PC-3 (cell line): ENCODE measurements at places on chromosomes 3 and 15. TPM values are rescaled to one million over a fixed set of nuclear protein-coding genes. Genes with fewer than 3 reads are reported as not detected.

Gene CATSPER2
- total RNA-seq, result 0.55 and 4.0 TPM in 2 replicates

DNA sequence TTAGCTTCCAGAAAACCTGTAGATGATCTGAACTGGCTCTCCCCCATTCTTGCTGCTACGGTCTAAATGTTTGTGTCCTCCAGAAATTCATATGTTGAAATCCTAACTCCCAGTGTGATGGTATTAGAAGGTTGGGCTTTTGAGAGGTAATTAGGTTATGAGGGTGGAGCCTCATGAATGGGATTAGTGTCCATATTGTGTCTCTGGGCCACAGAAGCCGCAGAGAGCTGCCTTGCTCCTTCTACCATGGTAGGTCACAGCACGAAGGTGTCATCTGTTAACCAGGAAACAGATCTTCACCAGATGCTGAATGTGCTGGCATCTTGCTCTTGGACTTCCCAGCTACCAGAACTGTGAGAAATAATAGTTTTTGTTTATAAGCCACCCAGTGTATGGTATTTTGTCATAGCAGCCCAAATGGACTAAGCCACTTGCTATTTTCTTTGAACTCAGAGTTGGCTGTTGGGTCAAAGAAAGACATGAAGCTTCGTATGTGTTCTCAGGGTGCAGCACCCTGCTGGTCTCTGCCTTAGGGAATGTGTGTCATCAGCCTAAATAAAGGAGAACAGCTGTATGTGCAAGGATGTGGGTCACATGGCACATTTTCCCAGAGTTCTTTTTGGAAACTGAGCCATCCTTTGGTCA lies 317.5 kb upstream of the SLCO3A1 start:
- DNase-seq, result no peak

Gene RFTN1
- total RNA-seq, result 9.7 and 12.3 TPM in 2 replicates

DNA sequence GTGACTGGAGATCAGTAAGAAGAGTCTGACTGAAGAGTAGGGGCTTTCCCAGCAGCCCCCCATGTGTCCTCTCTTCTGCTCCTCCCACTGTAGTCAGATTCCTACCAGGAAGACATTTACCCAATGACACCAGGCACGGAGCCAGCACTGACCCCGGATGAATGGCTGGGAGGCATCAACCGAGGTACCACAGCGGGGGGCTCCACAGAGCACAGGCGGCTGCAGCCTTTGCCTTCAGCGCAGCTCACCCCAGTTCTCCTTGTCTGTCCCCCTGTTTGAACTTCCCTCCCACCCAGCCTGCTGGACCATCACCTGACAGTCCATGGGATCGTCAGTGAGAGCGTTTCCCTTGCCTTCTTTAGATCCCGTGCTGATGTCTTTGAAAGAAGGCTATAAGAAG lies 101.6 kb downstream of the ANP32A start:
- DNase-seq, result no peak

- DNase-seq, result peak; percentile 83
These were observed at the start of gene NGLY1 for GRCh38 chr3:25782938-25783660. Gene NGLY1 (minus strand): TSS chr3:25783443. CDS start chr3:25783390, 53 bp downstream.

DNA sequence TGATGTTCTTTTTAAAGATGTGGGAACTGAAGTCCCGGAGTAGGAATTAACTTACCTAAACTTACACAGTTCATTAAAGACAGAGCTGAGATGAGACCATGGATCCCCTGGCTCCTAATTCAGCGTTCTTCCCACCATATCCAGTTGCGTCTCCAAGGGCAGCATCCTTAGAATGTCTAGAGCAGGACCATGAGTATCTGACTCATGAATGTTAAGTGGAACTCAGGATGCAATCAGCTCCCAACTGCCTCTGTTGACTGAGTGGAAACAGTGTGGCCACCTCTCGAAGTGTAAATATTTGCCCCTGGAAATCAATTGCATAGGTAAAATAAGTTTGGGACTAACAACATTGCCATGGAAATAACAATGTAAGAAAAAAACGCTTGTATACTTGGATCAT lies 2.5 kb downstream of the SNTN start:
- DNase-seq, result no peak

- DNase-seq, result no peak
These were observed 8.3 kb downstream of the LRRC3B start for GRCh38 chr3:26630669-26631389.

GRCh38 chr3:150762662-150763121 lies 277 bp downstream of the SIAH2 start:
- no peak for DNase-seq

DNA sequence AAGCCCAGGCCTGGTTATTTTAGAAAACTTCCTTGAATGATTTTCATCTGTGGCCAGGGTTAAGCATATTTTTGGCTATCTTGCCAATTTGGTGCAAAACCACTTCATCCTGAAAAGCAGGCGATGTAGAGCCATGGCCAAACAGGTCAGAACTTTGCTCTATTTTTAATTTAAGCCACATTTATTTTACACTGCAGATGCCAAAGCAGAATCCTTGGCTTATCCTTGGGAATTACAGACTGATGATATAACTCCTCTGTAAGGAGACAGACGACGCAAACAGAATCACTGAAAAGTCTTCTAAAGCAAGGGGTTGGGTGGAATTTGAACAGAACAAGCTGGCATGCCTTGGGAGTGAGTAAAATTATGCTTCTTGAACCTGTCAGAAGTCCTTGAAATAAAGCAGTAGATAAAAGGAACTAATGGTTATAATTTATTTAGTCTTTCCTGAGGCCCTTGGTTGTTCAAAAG lies 121.9 kb downstream of the CHST2 start:
- DNase-seq, result no peak

DNA sequence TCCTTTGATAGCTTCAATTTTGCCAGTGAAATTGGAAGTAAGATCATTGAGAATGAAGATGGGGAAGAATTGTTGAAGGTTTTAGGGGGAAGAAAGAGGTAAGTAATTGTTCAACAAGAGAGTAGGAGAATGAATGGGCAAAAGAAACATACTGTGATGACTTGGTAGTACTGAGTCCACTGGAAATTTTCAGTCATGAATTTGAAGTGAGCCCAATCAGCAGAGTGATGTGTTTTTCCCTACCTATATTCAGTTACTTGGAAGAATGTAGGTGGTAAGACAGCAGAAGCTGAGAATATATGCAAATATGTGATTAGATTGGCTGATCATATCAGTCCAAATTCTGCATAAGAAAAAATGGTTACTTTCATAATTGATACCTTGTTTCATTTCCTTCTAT lies 569.6 kb downstream of the AGBL1 start:
- DNase-seq, result no peak

DNA sequence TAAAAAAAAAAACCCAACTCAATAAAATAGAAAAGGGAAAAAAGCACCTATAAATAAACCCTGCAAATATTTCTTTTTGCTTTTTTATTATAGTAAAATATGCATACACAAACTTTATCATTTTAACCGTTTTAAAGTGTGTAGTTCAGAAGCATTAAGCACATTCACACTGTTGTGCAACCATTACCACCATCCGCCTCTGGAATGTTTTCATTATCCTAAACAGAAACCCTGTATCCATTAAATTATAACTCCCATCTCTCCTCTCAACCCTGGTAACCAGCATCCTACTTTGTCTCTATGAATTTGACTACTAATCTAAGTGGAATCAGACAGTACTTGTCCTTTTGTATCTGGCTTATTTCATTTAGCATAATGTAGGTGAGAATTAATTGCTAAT lies 15.0 kb downstream of the CDCP1 start:
- DNase-seq, result no peak

DNA sequence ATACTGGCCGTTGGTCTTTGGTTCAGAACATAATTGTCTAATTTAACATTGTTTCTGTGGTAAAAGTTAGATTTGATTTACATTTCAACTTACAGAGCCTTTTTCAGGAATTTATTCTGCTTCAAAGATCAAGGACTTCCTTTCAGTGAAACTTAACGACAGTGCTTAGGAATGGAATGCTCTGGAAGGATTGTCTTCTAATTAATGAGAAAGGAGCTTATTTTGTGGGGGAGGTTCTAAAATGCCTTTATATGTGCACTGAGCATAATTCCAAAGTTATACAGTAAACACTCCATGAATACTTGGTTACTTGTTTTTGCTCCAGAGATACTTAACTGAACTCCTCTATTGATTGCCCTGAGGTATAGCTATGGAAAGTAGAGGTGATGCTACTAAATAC lies 75.7 kb downstream of the CACNA1D start:
- no peak for DNase-seq

Gene INSYN1
- total RNA-seq, result not detected in 2 replicates

DNA sequence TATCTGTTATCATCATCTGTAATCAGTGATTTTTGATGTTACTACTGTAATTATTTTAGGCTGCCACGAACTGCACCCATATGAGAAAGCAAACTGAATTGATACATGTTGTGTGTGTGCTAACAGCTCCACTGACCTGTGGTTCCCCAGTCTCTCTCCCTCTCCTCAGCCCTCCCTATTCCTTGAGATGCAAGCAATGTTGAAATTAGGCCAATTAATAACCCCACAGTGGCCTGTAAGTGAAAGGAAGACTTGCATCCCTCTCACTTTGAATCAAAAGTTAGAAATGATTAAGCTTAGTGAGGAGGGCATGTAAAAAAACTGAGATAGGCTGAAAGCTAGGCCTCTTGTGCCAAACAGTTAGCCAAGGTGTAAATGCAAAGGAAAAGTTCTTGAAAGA lies 218.6 kb upstream of the LRRFIP2 start:
- DNase-seq, result no peak

- DNase-seq, result no peak
These were observed 40.4 kb upstream of the PRICKLE2 start for GRCh38 chr3:64265646-64266045.

- DNase-seq, result no peak
These were observed 895 bp downstream of the GATA2 start for GRCh38 chr3:128491941-128492670.

- no peak for DNase-seq
These were observed 8.5 kb upstream of the CHMP2B start for GRCh38 chr3:87218560-87218959.

Gene GNAT1
- 0.22 TPM in 1 of 2 replicates, not detected in the other for total RNA-seq

Gene PTX3
- 24.4 and 27.3 TPM in 2 replicates for total RNA-seq

DNA sequence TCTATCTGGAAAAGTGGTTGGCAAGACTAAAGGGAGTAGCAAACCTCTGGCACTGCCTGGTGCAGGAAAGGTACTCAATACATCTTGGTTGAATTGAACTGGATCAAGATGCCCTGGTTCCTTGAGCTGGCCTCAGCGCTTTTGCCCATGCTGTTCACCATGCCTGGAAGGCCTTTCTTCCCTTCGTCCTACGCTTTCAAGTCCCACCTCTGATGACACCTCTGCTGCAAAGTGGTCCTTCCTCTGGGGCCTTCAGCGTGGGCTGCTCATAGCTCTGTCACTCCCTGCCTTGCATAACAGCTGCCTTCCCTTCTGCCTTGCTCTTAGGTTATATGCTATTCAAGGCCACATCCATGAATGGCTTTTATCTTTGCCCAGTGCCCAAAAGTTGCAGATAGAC lies 23.0 kb downstream of the ITGA11 start:
- DNase-seq, result no peak

Gene FAM219B
- total RNA-seq, result 23.8 and 24.3 TPM in 2 replicates

- peak; percentile 86 for DNase-seq
These were observed 336.7 kb upstream of the IGF1R start for GRCh38 chr15:98311566-98312188.

DNA sequence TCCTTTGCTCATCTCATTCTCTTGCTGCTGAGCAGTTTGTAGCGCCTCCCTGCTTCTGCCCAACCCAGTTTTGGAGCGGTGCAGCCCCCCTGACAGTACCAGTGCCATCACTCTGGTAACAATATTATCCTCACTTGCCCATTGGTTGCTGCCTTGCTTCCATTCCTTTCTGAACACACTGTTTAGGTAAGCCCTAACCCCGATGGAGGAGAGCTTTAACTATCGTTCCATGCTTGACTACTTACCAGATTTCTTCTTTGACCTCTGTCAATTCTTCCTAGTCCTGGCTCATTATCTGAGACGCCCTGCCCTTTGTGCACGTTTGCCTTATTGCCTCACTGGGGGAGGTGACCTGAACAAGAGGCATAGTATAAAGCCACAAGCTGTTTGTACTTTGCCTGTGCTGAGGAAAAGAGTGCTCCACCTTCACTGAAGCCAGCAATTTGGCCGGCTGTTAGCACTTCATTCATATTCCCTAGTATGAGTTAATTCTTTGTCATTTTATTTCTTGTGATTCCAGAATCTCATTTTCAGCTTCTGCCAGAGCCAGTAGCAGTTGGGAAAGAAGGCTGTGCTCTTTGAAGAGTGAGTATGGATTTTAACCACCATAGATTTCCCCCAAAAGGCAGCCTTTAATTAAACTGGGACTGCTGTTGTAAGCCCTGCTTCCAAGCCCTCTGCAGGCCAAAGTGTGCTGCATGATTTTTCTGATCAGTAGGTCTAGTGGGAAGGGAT lies 11.9 kb downstream of the ABHD6 start:
- DNase-seq, result no peak

Gene CMTM7
- total RNA-seq, result 37.1 and 71.0 TPM in 2 replicates

DNA sequence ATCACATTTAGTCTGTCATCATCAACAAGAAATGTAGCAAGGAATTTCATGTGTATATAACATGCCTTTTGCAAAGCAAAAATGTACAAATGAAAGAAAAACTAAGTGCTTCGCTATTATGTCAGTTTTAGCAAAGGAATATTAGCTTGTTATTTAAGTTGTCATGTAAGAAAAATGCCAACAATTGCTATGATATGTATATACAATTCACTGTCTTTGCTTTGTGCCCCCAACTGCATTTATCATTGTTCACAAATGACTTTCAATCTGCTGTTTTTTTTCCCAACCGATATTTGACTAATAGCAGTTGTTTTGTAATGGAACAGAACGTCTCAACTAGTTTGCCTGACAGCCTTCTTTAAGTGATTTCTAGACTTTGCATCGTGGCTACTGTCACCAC lies 207.1 kb downstream of the ROBO1 start:
- DNase-seq, result no peak

- DNase-seq, result peak; percentile 41
These were observed 16.8 kb downstream of the UBE3A start for GRCh38 chr15:25422021-25422420.

- no peak for DNase-seq
These were observed 15.0 kb downstream of the TIGIT start for GRCh38 chr3:114308830-114309229.

Gene P2RY13
- not detected in 2 replicates for total RNA-seq

DNA sequence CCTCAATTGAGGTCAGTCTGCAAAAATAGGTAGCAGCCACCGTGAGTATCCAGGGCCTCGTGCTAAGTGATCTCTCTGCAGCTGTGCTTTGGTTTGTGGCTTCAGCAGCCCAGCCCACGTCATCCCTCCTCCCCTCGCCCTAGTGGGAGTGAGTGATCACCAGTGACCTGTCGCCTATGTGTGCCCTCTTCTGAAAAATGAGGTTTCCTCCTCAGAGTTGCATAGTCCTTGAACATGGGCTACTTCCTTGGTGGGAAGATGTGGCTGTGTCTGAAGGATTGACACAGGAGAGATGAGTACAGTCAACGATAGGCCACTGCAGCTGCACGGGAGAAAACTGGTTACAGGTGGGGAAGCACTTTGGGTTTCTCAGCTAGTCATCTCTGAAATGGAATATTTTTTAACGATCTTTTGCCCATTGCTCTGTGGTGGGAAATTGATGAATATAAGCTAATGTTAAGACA lies 144.8 kb upstream of the BHLHE40 start:
- no peak for DNase-seq

GRCh38 chr3:127221037-127221436 lies 28.1 kb downstream of the PRR23E start:
- DNase-seq, result no peak

Gene FBXW12
- total RNA-seq, result not detected in 2 replicates

GRCh38 chr3:106839576-106840280 lies 537.5 kb upstream of the CCDC54 start:
- DNase-seq, result no peak

- DNase-seq, result no peak
These were observed 279.8 kb downstream of the RORA start for GRCh38 chr15:60949039-60949977.

Gene ZCWPW2
- not detected in 2 replicates for total RNA-seq
